Chondrocyte (in vitro differentiated cells): ENCODE measurements at places on chromosomes 16 and 17. TPM values are rescaled to one million over a fixed set of nuclear protein-coding genes. Genes with fewer than 3 reads are reported as not detected.

GRCh38 chr17:49703557-49704277 is 4.0 kb downstream of the SLC35B1 start:
- DNase-seq: no peak

The QRICH2 gene
- total RNA-seq: 4.7 to 5.2 TPM (median 5.0 TPM) in 3 replicates

- DNase-seq: no peak
Measured at GRCh38 chr17:2946144-2946543, 117.3 kb downstream of the OR1D5 start.

DNA sequence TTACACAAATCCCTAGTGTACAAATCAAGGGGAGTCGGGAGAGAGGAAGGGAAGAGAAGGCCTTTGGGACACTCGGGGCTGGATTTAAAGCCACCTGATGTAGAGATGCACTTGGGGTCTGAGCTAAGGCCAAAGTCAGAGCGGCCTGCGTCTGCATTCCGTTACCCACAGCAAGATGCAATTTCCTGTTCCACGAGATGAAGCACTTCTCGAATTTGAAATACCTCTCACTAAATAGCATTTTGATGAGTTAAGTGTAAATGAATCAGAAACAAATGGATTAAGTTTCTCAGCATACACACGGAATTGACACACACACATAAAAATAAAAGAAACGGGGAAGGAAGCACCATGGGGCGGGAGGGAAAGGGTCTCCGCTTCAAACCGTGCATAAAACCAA is 386.0 kb downstream of the SOX9 start:
- DNase-seq: no peak

DNA sequence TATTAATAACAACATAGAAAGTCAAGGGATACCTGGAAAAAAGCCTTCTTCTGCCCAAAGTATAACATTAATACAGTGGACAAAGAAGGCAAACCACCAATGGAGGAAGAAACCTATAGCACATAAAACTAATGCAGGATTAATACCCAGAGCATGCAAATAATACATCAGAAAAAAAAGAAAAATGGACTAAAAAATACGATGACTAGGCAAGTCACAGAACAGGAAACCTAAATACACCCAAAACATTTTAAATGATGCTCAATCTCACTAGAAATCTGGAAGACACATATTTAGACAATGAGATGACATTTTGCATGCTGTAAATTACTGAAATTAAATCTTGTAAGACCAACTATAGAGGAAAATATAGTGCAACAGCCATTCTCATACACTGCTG is 55.9 kb downstream of the MED13 start:
- no peak for DNase-seq

GRCh38 chr17:21300601-21301571 is 16.4 kb downstream of the MAP2K3 start:
- DNase-seq: peak; percentile 94

DNA sequence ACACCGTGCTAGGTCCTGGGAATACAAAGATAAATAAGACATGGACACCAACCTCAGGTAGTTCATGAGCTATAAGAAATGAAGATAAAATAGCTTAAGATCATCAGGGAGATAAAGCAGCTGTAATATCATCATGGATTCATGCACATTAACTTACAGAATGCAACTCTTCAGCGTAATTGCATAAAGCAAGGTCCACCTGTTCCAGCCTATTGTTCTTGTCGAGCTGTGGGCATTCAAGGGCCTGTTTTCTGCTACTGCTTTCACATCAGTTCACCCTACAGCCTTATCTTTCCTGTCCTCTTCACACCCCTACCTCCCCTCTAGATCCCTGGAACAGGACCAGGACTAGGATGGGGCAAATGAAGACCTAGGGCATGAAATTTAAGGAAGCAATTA is 133.9 kb downstream of the SPACA3 start:
- no peak for DNase-seq

The GAA gene
- total RNA-seq: 42.3 to 59.8 TPM (median 45.7 TPM) in 3 replicates

DNA sequence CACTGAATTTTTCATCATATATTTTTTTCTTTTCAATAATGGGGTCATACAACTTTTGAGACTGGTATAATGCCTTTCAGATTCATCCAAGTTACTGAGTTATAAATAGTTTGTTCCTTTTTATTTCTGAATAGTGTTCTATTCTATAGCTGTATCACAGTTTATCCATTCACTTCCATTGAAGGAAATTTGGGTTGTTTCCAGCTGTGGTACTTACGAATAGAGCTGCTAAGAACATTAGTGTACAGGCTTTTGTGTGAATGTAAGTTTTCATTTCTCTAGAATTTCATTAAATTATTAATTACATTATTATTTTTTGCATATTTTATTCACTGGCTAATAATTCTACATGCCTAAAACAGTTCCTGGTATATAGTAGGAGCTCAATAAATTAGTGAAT is 52.9 kb downstream of the SNTB2 start:
- no peak for DNase-seq

DNA sequence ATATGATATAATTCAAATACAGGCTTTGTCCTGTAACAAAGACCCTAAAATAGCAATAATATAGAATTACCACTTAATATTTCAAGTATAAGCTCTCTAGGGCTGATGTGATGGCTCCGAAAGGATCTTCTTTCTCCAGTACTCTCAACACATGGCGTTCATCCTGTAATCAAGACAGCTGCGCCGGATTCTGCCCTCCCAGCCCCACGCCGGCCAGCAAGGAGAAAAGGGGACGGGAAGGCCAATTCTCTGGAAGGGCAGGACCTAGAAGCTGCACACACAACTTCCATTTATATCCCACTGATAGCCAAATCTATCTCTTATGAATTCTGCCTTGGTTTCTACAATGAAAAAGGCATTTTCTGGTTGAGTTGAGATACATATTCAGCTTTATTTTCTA is 32.0 kb downstream of the CCDC182 start:
- no peak for DNase-seq

The PPM1E gene
- total RNA-seq: 0.70 to 2.2 TPM (median 2.2 TPM) in 3 replicates

- DNase-seq: no peak
Measured at GRCh38 chr17:14204084-14204483, 32.6 kb downstream of the CDRT15 start.

The TNP2 gene
- not detected in 3 replicates for total RNA-seq

DNA sequence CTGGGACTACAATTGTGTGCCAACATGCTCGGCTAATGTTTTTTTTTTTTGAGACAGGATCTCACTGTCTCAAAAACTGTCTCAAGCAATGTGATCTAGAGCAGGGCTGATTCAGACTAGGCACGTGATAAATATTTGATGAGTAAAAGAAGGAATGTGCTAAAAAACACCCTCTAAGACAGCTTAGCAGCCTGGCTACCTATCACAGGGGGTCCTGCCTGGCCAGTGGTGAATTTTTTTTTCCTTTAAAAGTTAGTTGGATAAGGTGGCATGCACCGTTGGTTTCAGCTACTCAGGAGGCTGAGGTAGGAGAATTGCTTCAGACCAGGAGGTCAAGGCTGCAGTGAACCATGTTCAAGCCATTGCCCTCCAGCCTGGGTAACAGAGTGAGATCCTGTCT is 14.8 kb upstream of the GPATCH8 start:
- no peak for DNase-seq

GRCh38 chr16:28977703-28978662 is 3.4 kb downstream of the SPNS1 start:
- DNase-seq: no peak

GRCh38 chr16:4685776-4686496 is 7.4 kb upstream of the NUDT16L1 start:
- DNase-seq: peak; percentile 92

DNA sequence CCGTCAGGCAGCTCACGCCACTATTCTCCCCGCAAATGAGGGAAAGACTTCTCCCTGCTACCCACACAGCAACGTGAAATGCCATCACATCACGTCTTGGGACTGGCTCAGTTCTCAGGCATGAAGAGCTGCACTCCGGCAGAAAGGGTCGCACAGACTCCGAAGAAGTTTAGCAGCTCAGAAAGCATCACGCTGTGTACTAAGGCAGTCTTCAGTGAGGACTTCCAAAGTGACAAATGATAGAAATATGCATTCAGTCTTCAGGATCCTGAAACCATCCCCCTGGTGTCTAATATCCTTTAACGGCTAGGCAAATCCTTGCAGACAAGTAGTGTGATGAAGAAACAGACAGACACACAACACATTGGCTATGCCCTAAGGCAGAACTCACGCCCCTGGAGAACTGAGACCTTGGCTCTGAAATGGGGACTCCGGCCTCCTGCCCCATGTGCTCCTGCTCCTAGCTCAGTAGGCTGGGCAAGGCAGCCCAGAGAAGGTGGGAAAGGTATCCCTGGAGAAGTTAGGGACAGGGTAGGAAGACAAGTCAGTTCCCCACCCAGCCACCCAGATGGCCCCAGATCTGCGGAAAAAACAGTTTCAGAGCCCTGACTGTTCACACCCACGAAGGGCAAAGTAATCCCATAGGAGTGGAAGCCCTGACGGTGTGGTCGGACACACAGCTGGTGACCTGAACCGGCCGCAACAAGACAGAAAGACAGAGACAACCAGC is 1.6 kb downstream of the XYLT1 start:
- no peak for DNase-seq

GRCh38 chr17:75652341-75652740 is 14.6 kb downstream of the RECQL5 start:
- DNase-seq: peak; percentile 60

DNA sequence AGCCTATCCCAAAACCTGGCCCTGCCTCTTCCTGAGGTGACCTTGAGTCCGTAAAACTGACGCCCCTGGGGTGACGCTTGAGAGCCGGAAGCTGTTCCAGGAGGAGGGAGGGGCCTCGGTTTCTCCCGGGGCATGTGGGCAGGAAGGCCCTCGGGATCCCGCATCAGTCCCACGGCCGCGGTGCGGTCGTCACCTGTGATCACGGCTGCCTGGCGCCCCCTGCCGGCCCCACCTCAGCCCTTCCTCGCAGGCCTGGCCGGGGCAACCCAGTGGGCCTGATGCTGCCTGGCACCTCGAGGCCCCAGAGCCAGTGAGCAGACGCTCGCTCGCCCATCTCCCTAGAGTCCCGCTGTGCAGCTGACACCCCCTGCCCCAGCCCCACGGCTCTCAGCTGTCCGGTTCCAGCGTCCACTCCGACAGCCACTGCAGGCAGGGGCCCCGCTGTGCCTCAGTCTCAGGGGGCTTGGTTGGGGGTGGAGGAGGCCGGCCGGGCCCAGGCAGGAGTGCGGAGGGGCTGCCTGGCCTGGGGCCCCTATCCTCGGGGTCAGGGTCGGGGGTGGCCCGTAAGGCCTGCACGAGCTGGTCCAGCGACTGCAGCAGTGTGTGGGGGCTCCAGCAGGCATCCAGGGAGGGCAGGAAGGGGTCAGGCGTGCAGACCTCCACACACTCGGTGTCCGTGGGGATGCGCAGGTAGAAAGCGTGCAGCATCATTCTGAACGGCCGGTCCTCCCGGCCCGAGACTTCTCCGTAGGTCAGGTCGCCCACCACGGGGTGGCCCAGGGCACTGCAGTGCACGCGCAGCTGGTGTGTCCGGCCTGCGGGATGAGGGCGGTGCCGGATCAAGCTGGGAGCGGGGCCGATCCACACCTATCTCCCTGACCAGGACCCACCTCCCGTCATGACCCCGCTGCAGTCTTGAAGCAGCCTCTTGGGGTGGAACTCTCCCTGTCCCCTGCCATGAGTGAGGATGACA is 2.3 kb downstream of the RPUSD1 start:
- no peak for DNase-seq

- no peak for DNase-seq
Measured at GRCh38 chr17:45314741-45315647, 1.8 kb downstream of the MAP3K14 start.

DNA sequence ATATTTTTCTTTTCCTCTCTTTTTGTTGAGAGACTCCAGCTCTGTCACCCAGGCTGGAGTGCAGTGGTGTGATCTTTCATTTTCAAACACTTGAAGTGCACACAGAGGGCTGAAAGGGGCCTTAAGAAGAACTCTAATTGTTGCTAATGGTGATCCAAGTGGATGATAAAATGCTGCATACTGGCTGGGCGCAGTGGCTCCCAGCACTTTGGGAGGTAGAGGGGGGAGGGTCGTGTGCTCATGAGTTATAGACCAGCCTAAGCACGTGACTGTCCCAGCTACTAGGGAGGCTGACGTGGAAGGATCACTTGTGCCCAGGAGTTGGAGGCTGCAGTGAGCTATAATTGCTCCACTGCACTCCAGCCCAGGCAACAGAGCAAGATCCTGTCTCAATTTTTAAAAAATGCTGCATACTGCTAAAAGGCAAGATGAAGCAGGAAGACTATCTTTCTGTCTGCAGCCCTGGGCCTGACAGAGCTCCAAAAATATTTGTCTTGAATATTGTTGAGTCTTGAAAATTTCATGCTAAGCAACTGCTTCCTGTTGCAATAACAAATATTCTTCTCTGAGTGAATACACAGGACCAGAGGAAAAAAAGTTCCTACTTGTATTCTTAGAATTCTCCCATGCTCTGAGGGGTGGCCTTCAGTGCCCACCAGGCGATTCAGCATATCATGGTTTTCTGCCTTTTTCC is 63.7 kb upstream of the AKTIP start:
- DNase-seq: no peak

The DHRS7C gene
- total RNA-seq: 0.62 to 1.8 TPM in 2 of 3 replicates, not detected in the other

GRCh38 chr17:44757045-44757917 is 1.5 kb upstream of the ADAM11 start:
- no peak for DNase-seq

DNA sequence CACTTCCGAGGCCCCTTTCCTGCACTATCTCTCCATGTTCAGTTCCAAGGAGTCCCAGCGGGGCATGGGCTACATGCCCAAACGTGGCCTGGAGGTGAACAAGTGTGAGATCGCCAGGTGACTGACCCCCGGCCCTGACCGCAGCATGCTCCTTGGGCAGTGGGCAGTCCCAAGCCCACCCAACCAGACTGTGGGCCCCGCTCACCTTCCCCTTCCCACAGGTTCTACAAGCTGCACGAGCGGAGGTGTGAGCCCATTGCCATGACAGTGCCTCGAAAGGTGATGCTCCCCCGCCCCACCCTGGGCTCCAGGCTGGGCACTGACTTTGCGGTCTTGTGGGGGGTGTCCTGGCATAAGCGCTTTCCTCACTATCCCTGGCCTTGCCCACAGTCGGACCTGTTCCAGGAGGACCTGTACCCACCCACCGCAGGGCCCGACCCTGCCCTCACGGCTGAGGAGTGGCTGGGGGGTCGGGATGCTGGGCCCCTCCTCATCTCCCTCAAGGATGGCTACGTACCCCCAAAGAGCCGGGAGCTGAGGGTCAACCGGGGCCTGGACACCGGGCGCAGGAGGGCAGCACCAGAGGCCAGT is 4.7 kb downstream of the CORO1A start:
- DNase-seq: no peak

GRCh38 chr17:68431661-68432071 is 25.6 kb downstream of the WIPI1 start:
- no peak for DNase-seq

The HOXB1 gene
- total RNA-seq: not detected in 3 replicates

- no peak for DNase-seq
Measured at GRCh38 chr17:40293363-40293762, 5.7 kb downstream of the CDC6 start.

- DNase-seq: no peak
Measured at GRCh38 chr17:9817086-9817485, 4.8 kb downstream of the GSG1L2 start.
